Vagina (tissue), 2 donors: ENCODE measurements at places on chromosomes 6 and 20.

DNA sequence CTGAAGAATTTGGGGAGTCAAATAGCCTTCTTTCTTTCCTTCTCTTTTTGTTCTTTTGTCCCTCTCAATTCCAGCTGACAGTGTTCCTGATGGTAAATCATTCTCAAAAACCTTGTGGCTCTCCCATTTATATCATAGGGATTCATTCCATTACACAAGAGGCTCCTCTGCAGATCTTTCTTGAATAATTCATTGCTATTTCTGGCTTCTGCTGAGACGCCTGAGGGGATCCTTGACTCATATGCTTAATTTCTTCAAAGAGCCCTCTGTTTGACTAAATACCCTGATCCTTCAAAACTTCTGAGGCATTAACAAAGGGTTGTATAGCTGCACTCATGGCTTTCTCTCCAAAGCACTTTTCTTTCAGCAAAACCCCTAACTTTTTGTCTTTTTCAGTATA lies 289.3 kb downstream of the FARS2 start:
- no peak for DNase-seq

GRCh38 chr6:49649988-49650387 lies 13.3 kb upstream of the RHAG start:
- DNase-seq, result no peak

- no peak for DNase-seq
These were observed 27.8 kb downstream of the ADGRG6 start for GRCh38 chr6:142329486-142330113.

GRCh38 chr20:47146686-47147085 lies 209.8 kb downstream of the ZMYND8 start:
- no peak for DNase-seq

GRCh38 chr6:21609881-21610329 lies 16.4 kb downstream of the SOX4 start:
- DNase-seq, result no peak

DNA sequence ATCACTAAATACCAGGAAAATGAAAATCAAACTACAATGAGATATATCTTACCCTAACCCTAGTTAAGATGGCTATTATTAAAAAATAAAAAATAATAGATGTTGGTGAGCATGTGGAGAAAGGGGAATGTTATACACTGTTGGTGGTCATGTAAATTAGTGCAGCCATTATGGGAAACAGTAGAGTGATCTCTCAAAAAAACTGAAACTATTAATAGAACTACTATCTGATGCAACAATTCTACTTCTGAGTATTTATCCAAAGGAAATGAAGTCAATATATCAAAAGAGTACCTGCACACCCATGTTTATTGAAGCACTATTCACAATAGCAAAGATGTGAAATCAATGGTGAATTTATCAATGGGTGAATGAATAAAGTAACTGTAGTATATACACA lies 48.6 kb downstream of the HLA-A start:
- no peak for DNase-seq
